NCI-H2227 treated with DMSO at 0.1 percent for 48 hours (cell line): ENCODE measurements at places on chromosomes 6 and 20.

- DNase-seq = no peak
Observed at GRCh38 chr6:62652692-62653328, 366.8 kb upstream of the KHDRBS2 start.

DNA sequence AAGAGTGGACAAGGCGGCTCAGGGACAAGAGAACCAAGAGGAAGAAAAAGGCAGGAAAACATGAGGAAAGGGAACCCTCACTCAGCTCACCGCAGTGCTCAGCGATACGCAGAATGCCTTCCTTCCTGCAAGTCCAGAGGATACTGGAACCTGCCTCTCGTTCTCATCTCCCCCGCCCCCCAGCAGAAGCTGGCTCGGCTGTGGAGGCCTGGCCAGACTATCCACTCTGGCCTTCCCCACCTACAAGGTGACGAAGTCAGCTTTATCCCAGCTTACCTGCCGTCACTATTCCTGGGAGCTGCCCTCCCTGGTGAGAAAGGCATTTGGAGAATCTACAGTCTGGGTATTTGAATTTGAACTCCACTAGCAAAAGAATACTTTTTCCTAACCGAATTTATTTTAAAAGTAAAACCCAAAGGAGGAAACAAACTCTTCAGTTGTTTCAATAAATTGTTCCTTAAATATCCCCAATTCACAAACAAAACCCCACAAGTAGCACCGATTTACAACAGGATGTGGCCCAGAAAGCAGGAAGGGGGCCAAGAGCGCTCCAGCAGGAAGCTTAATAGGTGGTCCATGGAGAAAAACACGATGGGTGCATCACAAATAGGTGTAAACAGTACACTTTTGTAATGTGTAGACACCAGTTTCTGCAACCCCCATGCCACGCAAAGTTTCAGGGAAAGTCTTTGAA lies 2.1 kb upstream of the DIDO1 start:
- no peak for DNase-seq

DNA sequence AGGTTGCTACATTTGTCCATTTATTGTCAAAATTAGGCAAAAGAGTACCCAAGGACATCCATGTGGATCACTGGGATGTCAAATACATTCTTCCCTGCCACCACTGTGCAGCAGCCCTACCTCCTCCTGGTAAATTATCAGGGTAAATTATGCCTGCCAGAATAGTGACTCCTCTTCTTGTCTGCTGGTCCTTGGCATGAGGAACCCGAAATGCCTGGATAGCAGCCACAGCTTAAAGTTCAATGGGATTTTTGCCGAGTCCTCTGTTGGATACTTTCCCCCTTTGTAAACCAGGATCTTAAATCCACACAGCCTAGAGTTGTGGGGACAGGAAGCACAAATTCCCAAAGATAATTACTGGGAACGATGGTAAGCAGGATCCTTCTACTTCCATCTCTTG lies 173.3 kb downstream of the RFX6 start:
- DNase-seq = no peak

- DNase-seq = no peak
Observed at GRCh38 chr20:7637184-7637583, 303.1 kb downstream of the HAO1 start.

DNA sequence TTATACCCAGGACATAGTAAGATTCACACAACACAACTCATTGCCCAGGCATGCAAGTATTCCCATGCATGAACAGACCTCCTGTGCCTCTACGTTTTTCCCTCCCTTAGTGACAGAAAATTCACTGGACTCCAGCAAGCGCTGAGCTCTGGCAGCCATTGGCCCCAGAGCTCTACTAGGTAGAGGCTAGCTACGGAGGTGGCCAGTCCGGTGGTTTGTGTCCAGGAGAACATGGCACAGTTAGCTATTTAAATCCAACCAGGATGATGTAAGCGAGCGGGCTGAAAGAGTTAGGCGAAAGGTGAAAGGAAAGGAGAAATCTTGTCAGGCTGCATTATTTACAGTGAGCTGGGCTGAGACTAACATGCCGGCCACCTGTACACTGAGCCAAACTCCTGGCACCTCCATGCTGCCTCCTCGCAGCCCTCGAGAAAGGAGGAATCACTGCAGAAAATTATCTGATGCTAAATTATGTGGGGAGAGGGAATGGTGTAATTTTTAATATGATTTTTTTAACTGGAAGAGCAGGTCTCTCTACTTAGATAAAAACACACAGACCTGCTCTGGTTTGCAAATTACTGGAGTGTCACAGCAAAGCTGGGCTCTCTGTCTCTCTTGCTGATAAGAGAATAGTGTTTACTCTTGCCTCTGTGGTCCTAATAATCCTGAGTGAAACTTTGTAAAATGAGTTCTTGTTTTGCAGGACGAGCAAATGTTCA lies 50.1 kb upstream of the ARMC2 start:
- no peak for DNase-seq

DNA sequence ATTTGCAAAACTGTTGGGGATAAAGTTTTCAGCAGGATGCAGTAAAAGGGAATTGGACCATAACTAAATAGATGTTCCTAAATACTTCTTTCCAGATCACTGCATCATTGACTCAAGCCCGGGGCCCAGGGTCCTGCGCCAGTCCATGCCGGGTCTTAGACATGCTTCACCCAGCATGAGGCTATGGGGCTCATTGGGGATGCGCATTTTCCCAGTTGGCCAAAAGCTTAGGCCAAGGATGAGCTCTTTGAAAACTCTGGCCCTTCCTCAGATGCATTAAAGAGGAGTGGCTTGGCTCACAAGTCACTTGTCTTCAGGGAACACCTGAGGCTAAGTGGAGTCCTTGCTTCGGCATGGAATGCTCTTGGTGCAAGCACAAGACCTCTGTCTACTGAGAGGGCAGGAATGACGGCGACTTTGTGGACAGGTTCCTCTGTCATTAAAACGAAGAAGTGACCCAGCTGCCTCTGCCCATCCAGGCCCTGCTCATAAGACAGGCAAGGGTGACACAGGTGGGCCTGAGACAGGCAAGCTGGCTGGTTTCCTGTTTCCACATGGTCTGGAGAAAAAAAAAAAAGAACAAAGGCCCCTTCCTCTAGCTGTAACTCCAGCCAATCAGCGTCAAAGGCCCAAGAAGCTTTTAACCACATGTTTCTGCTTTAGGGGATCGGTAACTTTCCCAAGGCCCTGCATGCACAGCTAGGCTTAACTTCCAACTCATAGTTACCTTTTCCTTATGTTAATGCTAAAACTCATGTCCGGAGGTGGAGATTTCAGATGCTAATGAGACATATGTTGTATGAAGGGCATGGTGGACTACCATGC lies 81.4 kb upstream of the CDH4 start:
- DNase-seq = no peak

DNA sequence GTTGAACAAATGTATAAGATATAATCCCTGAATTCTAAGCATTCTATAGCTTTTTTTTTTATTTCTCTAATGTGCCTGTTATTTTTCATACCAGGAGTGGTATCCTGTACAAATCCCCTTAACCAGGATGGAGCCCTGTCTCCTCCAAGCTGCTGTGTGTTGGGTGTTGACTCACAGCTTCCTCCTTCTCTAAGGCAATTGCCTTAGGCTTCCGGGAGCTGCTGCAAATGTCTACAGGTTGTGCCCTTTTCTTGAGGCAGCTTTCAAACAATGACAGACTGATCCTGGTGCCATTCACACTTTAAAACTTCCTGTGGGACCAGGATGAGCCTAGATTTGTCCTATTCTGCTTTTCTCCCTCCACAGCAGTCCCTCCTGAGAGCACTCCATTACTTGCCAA lies 173.2 kb downstream of the BTBD3 start:
- no peak for DNase-seq

GRCh38 chr6:70369332-70369950 lies 43.9 kb upstream of the FAM135A start:
- peak; percentile 34 for DNase-seq

DNA sequence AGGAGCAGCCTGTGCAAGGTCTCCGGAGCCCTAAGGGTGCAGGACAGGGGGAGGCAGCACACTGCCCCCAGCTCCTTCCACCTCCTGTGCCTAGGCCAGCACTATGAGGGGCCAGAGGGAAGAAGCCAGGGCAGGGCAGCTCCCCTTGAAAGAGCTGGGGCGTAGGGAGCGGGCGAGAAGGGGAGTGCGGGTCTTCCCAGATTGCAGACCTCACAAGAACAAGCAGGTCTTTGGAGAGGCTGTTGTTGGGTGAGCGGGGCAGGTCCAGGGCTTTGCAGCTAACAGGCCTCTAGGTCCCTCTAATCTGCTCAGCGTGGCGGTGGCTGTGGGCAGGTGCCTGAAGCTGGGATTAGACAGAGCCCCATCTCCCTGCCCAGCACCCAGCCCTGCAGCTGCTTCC lies 22.4 kb upstream of the CST1 start:
- no peak for DNase-seq

DNA sequence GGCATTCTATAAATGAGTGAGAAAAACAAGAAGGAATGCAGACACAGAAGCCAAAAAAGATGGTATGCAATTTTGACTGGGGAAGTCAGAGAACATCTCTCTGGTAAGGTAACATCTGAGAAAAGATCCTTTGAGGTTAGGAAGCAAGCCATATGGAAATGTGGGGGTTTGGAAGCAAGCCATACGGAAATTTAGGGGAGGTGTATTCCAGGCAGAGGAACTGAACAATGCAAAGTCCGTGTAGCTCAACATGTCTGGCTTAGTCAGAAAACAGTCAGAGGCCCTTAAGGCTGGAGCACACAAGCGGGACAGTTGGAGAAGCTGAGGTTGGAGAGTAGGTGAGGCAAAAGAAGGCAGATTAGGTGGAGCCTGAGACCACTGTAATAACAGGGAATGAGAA lies 35.3 kb downstream of the RALGAPA2 start:
- no peak for DNase-seq

- DNase-seq = no peak
Observed at GRCh38 chr20:24283186-24283585, 186.2 kb upstream of the SYNDIG1 start.

- DNase-seq = no peak
Observed at GRCh38 chr20:23248461-23248882, 102.1 kb upstream of the NXT1 start.

GRCh38 chr20:3248993-3249347 lies 10.0 kb upstream of the SLC4A11 start:
- DNase-seq = no peak

- DNase-seq = no peak
Observed at GRCh38 chr6:37357288-37357687, 3.5 kb downstream of the RNF8 start.

DNA sequence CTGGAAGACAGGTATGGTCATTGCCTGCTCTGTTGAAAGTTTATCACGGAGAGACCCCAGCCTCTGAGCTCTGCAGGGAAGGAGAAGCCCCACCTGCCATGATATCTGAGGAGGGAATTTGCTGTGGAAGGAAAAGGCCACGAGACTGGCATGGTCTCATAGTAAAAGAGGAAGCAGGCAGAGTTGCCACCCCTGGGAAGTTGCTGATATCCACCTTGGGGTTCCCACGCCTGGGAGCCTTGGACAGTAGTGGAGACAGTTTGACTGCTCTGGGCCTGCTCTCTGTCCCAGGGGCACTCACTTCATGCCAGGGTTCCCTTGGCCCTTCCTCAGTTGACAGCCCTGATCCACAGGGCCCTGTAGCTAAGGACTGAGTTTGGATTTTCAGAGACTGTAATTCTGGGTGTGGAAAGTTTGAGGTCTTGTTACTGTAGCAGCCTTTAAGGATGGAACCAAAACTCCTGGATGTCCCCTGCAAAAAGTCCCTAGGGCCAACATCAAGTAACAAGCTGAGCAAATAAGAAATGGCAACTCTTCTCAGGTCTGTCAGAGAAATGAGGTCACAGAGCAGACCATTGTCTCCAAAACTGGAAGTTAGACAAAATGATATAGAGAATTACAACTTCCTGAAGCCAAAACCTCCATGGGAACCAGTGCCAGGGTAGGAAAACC lies 6.9 kb upstream of the SIRPB1 start:
- DNase-seq = no peak

DNA sequence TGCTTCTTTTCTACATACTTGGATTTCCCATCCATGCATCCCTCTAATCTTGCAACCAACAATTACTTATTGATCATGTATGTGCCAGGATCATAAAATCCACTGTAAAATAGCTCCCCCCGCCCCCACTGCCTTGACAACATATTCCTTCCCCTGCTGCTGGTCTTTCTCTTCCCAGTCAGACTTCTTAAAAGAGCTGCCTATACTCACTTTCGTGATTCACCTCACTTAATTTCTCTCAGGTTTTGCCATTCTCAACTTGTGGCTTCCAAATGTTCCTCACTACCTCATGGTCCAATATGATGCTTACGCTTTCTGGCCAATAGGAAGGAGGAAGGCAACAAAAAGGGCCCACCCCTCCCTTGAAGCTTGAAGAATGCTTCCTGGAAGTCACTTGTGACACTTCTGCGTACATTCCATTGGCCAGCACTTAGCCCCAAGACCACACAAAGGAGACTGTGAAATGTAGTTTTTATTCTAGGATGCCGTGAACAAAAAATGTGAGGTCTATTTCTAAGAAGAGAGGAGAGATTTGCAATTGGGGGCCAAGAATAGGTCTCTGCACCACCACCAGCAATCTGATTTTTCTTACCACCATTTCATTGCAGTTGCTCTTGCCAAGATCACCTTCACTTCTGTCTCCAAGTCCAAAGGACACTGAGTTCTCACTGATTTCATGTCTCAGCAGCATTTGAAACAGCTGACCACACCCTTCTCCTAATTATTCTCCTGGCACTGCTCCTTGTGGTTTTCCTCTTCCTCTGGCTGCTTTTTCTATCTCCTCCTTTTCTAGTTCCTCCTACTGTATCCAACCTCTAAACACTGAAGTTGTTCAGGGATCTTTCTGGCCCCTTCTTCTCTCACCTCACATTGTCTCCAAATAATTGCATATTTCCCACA lies 30.8 kb downstream of the CD164 start:
- no peak for DNase-seq

DNA sequence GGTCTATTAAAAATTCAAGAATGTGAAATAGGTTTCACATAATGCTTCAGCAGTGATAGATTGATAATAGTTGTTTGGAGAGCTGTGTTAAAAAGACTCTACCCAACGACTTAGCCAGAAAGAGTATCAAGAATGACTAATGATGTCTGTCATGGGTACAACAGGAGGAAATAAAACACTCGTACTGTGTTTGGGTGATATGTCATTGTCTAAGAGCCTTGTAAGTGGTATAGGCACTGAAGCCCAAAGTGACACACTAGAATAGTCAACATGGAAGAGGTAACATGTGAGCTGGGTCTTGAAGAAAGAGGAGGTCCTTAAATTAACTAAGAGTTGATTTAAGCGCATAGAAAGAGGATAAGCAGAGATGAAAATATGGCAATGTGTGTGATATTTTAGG lies 471.8 kb upstream of the MAN1A1 start:
- DNase-seq = no peak

GRCh38 chr20:9981829-9982228 lies 53.0 kb upstream of the ANKEF1 start:
- DNase-seq = peak; percentile 11

DNA sequence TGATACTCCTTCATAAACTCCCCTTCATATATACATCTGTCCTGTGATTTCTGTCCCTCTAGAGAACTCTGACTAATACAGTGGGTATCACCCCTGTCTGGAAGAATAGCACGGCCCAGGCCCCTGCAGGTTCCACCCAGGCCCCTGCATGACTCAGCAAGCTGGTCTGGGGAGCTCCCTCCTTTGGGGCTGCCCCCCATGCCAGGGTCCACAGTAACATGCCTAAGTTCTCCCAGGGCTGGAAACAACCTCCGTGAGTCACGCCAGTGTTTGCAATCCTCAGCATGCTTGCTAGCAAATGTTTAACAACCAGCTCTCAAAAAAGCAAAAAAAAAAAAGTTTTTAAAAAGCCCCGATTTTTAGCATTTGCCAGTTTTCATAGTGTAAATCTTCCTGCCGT lies 134.3 kb upstream of the CDH4 start:
- no peak for DNase-seq

- no peak for DNase-seq
Observed at GRCh38 chr6:46909371-46909770, 12.4 kb downstream of the ADGRF5 start.
